ENCODE measurements at places on chromosomes 3 and 15.
A peak's percentile ranks its signal among the peaks of the same experiment; 100 is the strongest.

DNA sequence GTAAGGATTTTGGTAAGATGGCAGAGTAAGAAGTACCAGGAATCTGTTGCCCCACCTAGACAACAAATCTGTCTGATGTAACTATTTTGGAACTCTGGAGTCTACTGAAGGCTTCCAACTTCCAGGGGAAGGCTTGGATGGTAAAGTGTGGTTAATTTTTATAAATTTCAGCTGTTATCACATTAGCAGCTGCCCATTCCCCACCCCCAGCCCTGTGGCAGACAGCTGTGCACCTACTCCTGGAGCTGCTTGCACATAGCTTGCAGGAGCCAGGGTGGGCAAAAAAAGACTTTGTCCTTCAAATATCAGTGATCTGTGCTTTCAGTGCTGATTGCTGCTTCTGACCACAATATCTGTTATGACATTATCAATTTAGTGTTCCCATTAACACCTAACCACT, 47.4 kb downstream of the FRMD5 start:
- no peak for DNase-seq

GRCh38 chr3:62686503-62687294, 188.5 kb downstream of the CADPS start:
- no peak for DNase-seq

DNA sequence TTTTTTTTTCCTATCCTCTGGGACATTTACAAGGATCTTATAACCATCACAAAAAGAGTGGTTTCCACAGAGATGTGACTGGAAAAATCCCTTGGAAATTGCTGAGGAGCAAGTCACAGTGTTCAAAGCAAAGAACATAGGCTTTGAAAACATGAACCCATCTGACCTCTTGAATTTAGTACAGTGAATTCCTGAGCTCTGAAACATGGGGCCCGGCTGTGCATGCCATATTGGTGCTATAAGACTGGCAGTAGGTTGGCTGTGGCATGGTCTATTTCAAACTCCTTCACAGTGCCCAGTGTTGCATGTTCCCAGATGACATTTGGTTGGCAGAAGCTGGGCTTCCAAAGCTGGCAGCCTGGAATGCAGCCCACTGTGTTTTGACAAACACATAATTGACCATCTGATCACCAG, 202.2 kb downstream of the TIGIT start:
- DNase-seq: no peak

DNA sequence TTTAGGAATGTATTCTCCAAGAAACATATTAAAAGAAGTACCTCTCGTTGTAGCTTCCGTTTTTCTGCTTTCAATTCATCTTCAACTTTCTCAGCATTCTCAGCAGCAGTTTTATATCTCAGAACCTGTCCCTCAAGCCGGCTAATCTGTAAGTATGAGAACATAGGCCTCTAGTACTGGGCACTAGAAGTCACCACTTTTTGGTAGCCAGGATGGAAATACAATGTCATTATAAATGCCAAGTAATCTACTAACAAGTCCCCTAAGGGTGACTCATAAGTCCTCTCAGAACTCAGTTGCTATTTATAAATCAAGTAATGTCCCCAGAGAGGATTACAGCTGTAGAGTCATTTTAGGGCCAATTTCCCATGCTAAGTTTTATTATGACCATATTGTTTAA, 61.1 kb downstream of the MLH1 start:
- no peak for DNase-seq

DNA sequence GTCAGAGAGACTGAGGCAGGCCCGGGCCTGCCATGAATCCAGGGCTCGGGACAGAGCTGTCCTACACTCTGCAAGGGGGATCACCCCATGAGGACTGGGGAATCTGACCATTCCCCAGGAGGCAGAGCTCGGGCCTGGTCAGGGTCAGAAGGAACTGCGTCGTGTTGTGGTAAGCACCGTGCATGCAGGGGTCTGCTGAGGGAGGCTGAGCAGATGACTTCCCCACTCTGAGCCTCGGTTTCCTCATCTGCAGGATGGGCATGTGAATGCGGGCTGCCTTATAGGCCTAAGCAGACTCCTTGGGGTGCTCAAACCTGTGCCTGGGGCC, 61.6 kb upstream of the IQSEC1 start:
- no peak for DNase-seq

DNA sequence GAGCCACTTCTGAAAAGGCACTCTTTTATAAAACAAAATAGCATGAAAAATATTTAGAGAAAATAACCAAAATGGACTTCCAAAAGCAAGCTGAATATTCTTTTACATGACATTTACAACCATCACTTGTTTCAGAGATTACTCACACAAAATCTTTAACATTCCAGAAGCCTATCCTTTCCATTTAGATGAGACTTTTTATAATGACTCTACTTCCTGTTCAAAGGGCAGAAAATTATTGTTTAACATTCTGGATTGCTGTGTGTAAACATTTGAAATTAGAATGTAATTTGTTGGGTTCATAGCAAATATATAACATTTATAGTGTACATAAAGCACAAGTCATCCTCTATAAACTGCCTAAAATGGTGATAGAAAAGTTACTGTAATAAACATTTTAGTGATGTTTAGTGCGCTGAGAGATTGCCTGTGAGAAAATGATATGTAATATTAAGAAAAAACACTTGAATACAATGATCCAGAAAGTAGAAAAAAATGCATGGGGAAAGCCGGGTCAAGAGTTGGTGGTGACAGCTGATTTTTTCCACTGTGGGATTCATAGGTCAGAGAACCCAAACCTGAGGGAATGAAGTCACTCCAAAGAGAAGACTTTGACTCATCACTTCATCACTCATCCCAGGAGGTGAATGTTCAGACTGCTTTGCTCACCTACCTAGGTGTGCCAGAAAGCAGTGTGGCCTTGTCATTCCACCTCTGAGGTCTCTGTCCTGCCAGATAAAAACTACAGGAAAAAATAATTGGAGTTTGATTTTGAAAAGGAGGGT, 305.8 kb downstream of the ARPP21 start:
- DNase-seq: no peak

DNA sequence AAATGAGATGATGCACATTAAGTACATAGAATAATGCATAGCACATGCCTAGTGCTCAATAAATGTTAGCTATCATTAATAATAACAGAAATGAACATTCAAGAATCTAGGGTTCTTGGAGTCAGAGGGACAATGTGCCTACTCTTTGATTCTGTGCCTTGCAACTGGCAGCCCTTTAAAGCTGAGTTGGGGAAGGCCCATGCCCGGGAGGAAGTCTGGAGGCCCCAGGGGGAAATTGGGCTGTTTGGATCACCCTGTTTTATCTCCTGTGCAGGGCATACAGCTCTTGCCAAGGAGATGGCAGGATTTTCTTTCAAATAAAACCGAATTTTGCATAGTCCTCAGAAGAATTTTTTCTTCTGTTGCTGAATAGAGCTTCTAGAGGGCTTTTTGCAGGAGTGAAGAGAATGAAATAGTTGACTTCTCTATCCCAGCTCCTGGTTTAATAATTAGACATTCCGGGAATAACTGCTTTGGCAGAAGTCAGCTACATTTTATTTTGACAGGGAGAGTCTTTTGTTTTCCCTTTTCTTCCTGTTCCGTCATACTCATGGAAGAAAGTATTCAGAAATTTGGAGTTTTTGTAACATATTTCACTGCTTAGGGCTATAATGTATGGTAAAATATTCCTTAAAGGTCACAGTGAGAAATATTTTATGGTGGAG, 18.0 kb upstream of the KCNAB1 start:
- DNase-seq: no peak

GRCh38 chr3:160929595-160929994, 173.6 kb downstream of the PPM1L start:
- no peak for DNase-seq

DNA sequence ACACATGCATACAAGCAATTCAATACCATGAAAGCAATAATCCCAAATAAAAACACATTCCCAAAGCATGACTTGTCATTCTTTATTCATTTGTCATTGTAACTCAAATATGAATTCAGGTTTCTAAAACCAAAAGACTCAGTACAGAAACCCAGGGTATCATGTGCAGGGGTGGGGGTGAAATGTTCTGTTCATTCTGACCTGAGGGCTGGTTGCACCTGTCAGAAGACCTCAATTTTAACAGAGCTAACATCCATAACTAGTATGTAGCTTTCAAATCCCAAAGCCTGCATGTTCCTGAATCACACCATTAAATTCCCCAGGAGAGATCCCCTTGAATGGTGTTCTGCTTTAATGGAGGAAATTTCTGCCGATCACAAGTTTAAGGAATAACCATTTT, 738.7 kb downstream of the MCTP2 start:
- no peak for DNase-seq

GRCh38 chr3:42638339-42638842, 15.1 kb upstream of the ZBTB47 start:
- no peak for DNase-seq

- DNase-seq: no peak
Measured at GRCh38 chr3:187832202-187832601, 86.9 kb upstream of the BCL6 start.

DNA sequence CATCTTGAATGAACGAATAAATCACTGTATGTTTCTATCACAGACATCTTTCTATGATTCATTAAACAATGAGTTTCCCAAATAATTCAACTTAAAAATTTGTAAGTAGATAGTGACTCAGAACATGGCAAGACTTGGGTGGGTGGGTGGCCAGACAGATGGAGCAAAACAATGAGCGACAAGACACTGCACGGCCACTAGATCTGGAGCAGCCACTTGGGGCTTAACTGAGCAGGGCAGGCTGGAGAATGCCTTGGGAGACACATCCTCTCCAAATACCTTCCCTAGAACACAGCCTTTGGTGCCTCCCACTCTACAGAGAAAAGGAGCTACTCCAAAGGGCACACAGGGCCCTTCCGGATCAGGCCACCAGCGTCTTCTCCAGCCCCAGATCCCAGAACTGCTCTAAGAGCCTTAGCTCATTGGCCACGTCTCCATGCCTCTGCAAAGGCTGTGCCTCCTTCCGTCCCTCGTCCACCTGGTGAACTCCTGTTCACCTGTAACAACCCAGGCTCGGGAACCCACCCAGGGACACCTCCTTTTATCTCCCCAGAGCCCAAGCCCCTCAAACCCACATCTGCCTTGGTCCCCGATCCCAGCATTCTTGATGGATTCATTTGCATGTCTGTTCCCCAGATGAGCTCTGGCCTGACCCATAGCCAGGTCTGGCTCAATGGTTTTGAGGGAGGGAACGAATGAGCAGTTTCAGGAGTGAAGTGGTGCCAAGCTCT, 134.9 kb upstream of the IQSEC1 start:
- DNase-seq: no peak

DNA sequence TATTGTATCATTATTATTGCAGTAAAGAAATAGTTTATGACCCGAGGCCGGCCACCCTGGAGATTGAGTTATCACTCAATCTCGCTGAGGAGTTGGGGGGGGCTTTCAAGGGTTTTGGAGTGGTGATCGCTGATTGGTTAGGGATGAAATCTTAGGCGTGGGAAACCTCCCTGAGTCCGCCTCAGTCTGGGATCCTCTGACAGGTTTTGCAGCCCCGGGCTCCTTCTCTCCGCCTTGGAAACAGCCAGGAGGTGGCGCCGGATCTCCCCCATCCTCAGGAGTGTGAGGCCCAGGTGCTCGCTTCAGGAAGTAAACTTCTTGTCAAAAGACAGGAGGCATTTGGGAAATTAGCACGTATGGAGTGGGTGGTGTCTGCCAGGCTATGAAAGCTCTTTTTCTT, 41.1 kb upstream of the SEC61A1 start:
- DNase-seq: no peak

- DNase-seq: no peak
Measured at GRCh38 chr3:13687517-13687943, 138.6 kb downstream of the FBLN2 start.

DNA sequence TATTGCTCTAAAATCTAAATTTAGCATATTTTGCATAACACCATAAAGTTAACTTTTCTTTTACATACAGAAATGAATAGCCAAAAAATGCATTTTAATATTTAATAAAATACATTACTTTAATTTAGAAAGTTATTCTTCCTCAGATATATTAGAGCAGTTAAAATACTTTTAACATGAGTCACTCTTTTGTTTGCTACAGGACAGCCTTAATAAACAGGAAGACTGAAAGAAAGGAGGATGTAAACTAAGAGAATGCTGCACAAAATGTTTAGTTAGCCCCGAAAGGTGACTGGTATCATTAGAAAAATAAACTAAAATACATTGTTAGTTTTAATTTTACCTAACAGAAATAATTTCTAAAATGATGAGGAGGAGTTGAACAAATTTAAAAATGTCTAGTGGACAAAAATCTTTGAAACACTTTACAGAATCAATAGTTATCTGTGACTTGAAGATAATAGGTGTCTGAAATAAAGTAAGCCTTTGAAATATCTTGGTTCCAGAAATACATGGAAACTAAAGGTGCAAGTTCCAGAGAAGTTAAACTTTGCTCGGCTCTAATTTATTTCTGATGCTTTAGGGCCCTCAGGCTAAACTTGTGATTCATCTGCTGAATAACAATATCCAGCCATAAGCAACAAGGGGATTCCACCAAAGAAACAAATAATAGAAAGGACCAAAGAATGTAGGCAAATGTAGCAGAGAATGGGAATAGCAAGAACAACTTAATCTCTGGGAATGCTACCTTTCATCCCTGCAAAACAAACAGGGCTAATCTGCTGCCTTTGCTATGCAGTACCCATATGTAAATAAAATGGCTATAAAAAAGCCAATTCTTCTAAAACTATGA, 138.3 kb upstream of the UBP1 start:
- DNase-seq: no peak

- DNase-seq: no peak
Measured at GRCh38 chr15:74032606-74033561, 38.4 kb downstream of the PML start.

DNA sequence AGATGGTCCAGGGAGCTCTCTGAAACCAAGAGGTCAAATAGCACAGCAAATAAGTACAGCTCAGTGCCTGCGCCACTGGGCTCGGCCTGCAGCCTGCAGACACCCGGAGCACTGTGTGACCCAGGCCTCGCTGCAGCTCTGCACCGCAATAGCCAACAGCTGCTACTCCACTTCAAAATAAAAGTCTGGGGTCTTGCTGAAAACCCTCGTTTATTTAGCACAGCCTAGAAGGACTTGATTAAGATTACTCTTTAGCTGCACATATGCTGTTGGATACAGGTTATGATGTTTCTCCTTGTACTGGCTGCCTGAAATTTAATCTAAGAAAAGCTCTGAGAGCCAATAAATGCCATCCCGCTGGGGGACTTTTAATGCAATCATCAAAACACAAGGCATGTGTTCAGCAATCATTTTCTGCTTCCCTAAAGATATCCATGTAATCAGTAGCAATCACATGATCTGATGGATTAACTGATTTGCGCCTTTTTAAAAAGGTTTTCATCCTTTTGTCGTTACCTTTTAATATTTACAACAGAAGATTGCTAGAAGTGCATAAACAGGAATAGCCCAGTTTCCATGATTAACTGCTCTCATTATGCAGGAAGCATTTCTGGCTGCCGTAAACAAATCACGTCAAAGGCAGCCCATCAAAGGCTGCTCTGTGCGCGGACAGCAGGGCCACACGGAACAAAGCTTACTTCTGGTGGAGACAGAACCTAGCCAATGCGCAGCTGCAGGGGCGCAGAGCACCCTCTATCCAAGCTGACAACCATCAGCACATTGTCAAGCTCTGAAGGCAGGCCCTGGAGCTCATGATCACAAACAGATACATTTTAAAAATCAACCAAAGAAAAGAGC, 58.8 kb downstream of the CLASP2 start:
- DNase-seq: peak; percentile 29

All from activated gamma-delta T cell treated with Interleukin-2 at 50 U/mL for 16 hours (primary cell).